ENCODE measurements at places on chromosomes 4 and X.

DNA sequence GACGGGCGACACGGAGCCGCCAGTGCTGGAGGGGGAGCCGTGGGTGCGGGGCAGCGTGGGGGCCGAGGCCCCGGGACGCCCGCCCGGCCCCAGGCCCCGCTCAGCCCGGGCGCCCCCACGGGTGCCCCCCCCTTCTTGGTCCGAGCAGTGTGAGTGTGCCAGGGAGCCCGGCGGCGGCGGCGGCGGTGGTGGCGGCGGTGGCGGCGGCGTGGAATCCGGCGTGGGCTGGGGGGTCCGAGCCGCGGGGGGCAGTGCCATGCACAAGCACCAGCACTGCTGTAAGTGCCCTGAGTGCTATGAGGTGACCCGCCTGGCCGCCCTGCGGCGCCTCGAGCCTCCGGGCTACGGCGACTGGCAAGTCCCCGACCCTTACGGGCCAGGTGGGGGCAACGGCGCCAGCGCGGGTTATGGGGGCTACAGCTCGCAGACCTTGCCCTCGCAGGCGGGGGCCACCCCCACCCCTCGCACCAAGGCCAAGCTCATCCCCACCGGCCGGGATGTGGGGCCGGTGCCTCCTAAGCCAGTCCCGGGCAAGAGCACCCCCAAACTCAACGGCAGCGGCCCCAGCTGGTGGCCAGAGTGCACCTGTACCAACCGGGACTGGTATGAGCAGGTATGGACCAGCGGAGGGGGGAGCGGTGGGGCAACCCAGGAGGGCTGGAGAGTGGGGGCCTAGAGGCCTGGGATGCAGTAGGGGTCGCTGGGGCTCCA is 466 bp downstream of the DLG3 start:
- no peak for DNase-seq

GRCh38 chr4:152992027-152992426 is 55.9 kb downstream of the FHDC1 start:
- no peak for DNase-seq

DNA sequence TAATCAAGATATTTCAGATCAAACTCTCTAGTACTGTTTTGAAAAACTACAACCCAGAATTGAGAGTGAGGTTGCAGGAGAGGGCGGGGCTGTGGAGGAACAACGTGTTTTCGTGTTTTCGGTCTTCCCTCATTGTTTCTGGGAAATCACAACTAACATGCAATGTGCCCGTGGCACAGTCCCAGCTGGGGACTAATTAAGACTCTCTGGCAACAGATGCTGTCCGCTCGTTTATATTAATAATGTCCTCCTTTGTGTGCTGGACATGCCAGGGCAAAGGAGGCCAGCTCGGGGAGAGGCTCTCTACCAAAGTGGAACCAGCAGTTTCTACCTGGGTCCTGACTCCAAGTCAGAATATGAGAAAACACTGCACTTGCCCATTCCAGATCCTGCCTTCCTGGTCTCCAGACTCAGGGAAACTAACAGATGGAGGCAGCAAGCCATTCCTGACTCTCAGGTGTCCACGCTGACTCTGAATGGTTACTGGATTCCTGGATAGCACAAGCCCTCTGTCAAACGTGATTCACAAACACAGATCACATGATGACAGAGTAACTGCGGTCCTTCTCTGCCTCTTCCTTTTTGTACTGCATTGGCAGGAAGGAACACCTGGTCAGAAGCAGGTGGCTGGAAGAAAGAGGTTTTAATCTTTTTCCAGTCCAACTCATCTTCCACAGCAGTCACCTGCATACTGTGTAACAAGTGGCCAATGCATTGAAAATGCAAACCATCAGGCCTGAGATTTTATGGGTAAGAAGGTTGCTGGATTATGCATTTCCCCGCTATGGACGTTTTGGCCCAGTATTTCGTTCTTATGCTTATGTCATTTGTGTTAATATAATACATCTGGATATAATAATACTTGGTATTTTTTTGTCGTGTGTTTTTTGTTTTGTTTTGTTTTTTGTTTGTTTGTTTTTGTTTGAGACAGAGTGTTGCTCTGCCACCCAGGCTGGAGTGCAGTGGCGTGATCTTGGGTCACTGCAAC is 65.0 kb downstream of the COQ2 start:
- DNase-seq, result no peak

GRCh38 chr4:73945674-73946449 is 36.0 kb downstream of the PF4 start:
- DNase-seq, result no peak

- no peak for DNase-seq
Measured at GRCh38 chr4:177109769-177110168, 199.9 kb upstream of the NEIL3 start.

GRCh38 chrX:120857240-120857639 is 18.4 kb downstream of the CT47B1 start:
- DNase-seq, result no peak

DNA sequence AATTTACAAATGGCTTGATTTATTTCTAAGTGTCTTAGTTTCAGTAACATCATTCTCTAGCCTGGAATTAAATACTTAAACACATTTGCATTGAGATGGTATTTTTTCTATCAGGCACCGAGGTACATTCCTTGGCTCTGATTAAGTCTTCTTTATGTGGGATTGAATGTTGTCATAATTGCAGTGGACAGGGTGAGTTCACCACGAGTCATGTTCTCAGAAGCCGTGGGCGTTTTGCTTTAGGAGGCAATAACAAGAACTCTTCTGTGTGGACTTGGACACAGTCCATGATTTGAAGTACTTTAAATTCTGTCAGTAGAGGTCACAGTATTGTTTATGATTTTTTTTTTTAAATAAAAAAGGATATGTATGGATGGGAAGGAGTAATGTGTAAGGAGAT is 57.1 kb upstream of the EFHC2 start:
- no peak for DNase-seq

DNA sequence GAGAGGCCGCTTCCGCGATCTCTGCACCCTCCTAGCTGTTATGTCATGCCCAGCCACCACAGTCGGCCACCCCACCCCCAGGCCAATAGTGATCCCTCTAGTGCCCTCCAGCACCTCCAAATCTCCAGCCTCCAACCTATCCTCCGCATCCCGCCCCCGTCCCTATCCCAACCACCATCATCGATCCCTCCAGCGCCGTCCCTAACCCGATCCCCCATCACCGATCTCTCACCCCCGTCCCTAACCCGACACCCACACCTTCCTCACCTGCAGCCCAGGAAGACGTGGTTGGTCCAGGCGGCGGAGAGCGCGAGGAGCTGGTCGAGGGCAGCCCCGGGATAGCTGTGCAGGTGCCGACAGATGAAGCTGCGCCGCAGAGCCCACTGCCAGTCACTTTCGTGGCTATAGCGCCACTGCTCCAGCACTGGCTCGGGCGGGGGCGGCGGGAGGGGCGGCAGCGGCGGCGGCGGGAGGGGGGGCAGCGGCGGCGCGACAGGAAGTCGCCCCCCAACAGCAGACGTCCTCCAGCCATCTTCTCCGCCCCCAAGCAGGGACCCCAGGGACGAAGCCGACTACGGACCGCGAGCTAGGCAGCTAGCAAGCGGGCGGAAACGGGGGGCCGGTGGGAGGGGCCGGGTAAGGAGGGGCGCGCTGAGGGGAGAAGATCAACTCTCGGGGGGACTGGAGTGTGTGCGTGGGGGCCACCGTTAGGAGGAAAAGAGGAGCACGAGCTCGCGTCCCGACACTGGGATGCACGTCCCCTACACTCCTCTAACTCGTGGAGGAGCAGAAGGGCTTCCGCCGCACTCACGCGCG is 552 bp downstream of the NKRF start:
- DNase-seq, result no peak

GRCh38 chr4:100566396-100566795 is 48.6 kb upstream of the EMCN start:
- DNase-seq, result no peak

- peak; percentile 14 for DNase-seq
Measured at GRCh38 chr4:55675196-55675793, 39.2 kb upstream of the NMU start.

DNA sequence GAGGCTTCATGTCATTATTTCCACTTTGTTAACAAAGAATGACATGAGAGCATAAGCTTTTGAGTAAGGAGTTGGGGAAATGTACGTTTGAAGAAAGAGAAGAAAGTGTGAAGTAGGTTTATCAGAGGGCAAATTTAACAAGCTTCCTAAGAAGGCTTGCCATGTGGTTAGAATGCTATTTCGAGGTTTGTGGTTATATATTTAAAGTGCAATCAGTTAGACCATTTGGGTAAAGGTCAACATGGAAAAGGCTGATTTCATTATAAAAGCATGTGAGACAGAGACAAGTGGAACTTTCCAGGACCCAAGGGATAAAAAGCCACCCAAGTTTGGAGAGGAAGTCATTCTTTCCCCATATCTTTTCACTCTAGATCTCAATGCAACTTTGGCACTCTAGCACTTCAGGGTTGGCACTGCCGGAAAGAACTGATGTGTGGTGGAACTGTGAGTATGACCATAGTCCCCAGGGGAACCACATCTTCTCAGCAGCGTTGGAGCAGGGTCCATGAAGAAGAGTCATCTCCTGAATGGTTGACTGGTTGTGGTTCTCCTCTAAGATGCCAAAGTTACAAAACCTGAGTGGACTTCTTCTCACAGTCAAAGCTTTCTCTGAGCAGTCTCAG is 529.9 kb downstream of the MID1IP1 start:
- no peak for DNase-seq

GRCh38 chr4:13169731-13170525 is 314.2 kb downstream of the RAB28 start:
- no peak for DNase-seq

DNA sequence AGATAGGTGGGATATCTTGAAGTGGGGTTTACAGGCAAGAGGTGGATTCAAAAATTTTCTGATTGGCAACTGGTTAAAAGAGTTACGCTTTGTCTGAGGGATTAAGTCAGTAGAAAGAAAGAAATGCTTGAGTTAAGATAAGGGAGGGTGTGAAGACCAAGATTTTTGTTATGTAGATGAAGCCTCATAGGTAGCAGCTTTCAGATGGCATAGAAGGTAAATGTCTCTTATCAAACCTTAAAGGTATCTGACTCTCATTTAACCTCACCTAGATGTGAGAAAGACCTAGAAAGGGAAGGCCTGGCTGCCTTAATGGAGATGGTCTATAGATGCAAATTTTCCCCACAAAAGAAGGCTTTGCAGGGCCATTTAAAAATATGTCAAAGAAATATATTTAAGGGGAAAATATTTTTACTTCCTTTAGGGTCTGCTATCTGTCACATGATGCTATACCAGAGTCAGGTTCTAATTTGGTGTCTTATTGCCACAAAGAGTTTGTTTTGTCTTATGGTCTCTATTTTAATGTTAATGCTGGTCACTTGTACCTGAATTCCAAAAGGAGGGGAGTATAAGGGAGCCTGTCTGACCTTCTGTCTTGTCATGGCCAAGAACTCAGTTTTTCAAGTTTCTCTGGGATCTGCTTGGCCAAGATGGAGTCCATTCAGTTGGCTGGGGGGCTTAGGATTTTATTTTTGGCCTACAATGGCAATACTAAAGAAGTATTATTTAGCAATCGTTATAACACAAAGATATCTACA is 699.1 kb upstream of the AMOT start:
- DNase-seq, result no peak

GRCh38 chr4:60400593-60400992 is 799.5 kb upstream of the ADGRL3 start:
- DNase-seq, result no peak

DNA sequence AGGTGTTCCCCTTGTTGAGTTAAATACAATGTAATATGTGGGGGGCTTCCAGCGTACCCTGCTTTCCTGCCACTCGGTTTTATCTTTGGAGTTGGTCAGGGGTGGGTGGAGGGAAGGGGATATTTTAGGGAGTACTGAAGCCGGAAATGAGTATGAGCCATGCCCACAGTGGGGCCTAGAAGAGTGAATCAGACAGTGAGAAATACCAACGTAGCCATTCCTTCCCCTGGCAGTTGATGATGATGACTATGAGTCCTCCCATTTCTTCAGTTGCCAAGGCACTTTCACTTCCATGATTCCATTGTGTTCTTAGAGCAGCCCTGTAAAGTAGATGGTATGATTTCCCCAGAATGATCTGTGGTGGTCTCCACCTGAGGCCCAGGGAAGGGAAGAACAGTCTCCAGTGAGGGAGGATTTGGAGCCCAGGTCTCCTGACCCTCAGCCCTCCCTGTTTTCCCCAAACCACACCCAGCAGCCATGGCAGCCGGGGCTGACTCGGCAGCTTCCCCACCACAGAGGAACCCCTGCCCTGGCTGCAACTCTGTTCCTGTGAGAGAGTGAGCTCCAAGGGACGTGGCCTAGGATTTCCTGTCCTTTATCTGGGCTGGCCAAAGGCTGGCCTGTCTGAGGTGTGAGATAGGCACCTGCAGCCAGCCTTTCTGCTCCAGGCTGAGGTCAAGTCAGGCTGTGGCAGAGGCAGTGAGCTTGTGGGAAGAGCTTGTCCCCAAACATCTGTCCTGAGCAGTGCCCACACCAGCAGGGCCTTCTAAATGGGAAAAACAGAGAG is 52.7 kb downstream of the STARD8 start:
- no peak for DNase-seq

GRCh38 chr4:123232439-123232838 is 164.2 kb upstream of the SPRY1 start:
- no peak for DNase-seq

DNA sequence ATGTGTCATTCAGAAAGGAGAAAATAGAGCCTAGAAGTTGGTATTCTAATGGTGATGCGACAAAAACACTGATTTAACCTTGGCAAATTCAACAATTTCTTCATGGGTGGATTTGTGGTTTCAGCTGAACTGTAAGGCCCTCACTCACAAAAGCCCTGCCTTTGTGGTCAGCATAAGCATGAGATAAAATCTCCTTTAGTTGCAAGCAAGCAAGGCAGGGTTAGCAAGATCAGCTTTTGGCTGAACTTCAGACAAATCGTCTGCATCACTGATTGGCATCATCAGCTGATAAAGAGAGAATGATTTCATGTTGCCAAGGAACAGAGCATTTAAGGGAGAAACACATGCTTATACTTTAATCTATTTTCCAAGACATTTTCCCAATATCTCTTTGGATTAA is 2582.2 kb downstream of the PCDH7 start:
- no peak for DNase-seq

DNA sequence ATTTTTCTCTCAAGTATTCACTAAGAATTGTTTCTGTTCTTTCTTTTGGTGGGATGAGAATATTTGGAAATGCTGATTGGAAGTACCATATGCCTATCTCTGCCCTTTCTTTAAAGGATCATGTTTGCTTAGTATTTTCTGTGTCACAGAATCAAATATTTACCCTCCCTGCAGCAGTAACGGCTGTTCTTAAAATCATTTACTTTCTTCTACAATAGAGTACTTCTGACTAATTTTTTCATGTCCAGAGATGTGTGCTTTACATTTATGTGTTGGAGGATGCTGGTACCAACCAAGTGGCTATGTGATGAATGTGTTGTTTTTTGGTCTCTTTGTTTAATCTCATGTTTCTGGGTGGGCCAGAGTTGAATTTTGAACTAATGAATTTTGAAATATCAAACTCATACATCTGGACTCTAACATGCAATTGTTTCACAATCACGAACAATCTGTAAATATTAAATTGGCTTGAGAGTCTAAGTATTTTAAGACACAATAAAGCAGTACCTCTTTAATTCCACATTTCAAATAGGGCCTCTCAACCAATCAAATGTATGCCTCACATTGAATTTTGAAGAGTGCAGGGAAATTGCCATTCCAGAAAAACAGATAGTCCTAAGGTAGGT is 59.4 kb upstream of the ARSJ start:
- no peak for DNase-seq

GRCh38 chrX:10660171-10660570 is 39.8 kb upstream of the MID1 start:
- no peak for DNase-seq

Data from DMS 273 treated with DMSO at 0.1 percent for 48 hours (cell line).